Right renal pelvis (tissue), 4 donors: ENCODE measurements at places on chromosomes 11 and 22. TPM values are rescaled to one million over a fixed set of nuclear protein-coding genes. Genes with fewer than 3 reads are reported as not detected.

GRCh38 chr22:19368876-19369275 lies 62.7 kb downstream of the HIRA start:
- DNase-seq = no peak

GRCh38 chr11:77590194-77590782 lies 535 bp downstream of the AQP11 start:
- no peak for DNase-seq

DNA sequence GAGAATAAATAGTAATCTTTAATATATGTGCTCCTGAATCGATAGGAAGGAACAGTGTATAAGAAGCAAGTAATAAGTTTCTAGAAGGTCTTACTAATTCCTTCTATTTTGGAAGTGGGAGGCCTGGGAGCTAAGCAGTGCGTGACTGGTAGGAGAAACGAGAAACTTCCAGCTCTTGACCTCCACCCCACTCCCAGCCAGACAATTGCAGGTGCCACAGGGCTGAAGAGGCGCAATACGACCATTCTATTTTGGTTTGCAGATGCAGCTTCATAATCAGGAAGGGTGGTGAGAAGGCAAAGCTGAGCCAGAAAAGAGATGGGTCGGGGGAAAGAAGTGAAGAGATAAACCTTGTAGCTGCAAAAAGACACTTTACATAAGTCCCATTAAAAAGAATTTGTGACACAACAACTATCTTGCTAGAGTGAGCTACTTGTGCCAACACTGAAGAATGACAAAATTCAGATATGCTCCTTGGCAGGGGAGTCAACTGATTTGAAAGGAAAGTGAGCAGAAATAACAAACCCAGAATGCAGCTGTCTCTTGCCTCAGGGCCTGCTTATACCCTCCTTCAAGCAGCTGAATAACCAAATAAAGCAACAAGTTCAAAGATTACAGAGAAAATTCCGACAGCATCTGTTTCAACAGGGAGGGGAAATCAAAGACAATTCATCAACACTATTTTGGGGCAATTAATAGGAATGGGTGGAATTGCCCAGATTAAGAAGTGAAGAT lies 35.1 kb downstream of the GRIA4 start:
- DNase-seq = no peak

GRCh38 chr11:57546451-57546850 lies 9.1 kb downstream of the SMTNL1 start:
- DNase-seq = no peak

GRCh38 chr22:50482107-50483074 lies 1.0 kb downstream of the ADM2 start:
- no peak for DNase-seq

DNA sequence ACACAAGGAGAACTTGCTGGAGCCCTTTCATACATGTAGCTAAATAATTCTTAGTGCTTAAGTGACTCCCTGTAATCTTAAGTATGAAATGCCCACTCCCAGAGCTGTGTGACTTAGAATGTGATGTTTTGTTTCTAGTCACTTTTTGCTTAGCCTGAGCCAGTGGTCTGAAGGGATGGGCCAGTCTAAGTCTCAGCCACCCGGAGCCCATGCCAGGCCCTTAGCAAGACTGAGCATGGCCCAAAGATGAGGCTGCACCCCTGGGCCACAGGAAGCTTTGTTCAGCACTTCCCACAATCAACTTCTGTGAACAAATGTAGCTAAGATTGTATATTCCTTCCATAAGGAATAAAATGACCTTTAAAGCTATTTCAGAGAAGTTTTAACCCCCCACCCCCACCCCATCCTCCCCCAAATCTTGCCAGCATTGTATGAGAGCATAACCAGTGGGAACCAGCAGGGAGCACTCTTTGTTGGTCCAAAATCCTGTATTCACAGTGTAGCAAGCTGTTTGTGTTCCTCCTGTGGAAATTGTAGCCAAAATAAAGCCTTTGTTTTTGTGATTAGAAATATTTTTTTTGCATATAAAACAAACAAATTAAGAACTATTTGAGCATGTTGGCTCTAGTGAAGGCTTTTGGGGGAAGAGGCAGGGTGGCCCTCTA lies 73.8 kb upstream of the GAL start:
- no peak for DNase-seq

GRCh38 chr22:48192920-48193319 lies 1430.5 kb downstream of the TBC1D22A start:
- no peak for DNase-seq

DNA sequence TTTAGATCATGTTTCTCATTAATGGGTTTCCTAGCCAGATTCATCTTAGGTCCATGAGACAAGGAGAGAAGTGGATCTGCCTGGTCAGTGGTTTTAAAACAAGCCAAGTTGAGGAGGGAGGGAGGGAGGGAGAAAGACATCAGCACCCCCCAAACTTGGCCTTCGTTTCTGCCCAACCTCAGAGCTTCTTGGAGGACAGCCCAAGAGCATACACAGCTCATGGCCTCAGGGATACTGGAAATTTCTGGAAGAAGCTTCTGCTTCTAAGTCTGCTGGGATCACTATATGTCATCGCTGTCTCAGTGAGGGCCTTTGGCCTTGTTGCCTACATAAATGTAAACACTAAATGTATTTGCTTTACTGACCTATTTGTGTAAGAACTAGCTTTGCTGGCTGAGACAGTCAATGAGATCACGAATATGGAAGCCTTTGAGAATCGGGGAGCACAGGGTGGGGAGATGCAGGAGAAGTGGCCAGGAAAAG lies 375.1 kb downstream of the BUD13 start:
- no peak for DNase-seq

GRCh38 chr11:60719391-60719790 lies 5.1 kb upstream of the MS4A18 start:
- DNase-seq = no peak

DNA sequence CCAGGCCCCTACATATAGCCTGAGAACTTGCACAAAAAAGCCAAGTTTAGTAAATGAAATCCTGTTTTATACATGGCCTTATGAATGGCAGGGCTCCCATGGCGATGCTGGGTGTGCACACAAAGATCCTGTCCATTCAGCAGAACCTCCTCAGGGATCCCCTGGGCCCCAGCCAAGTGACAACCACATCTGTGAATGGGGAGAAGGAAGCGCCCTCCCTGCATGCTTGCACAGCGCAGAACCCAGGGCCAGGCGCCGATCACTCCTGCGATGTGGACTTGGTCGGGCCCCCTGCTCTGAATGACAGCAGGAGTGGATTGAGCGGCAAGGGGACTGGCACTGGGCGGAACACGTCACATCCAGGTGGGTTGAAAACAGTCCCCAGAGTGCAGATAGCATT lies 4.5 kb upstream of the CDC42EP2 start:
- DNase-seq = no peak

- no peak for DNase-seq
Observed at GRCh38 chr11:129960216-129961214, 42.1 kb downstream of the PRDM10 start.

GRCh38 chr11:68825571-68825970 lies 16.1 kb downstream of the CPT1A start:
- DNase-seq = no peak

DNA sequence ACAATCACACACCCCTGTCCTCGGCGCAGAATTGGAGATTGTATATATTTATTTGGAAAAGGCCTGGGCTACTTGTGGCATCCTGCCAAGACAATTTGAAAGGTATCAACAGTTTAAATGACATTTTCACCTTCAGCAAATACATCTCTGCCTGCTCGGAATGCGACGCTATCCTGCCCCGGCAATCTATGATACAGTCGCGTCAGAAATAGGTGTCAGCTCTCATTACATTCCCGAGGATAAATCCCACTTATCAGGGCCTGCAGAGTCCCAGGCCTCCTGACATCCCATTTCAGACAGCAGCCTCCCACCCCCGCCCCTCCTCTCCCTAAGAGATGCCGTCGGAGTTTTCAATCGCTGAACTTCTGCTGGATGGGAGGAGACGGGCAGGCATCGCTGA lies 114.7 kb downstream of the BRD1 start:
- no peak for DNase-seq

GRCh38 chr11:130645843-130646197 lies 197.4 kb downstream of the ADAMTS15 start:
- DNase-seq = no peak

The ACO2 gene
- polyA plus RNA-seq = 137 TPM

The PIWIL4 gene
- 3.4 TPM for polyA plus RNA-seq

The ALG9 gene
- polyA plus RNA-seq = 40.3 TPM
